Putamen (tissue), 1 donor: ENCODE measurements at places on chromosomes 3 and 15.

DNA sequence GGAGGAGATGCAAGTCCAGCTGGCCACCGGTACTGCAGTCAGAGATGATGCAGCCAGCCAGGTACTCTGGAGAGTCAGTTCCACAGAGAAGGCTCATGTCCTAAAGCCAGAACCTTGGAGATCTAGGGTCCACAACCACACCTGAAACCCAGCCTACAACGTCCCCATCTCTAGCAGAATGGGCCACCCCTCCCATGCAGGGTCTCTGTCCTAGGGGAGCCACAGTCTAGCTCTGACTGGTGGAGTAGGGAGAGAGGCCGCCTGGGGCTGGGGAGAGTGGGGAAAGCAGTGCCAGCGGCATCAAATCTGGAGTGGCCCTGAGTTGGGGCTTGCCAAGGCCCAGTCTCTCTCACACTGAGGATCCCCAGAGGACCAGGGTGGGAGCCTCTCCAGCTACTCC is 43.5 kb downstream of the PTH1R start:
- DNase-seq = no peak

- DNase-seq = no peak
Measured at GRCh38 chr3:132380920-132381319, 36.4 kb upstream of the DNAJC13 start.

DNA sequence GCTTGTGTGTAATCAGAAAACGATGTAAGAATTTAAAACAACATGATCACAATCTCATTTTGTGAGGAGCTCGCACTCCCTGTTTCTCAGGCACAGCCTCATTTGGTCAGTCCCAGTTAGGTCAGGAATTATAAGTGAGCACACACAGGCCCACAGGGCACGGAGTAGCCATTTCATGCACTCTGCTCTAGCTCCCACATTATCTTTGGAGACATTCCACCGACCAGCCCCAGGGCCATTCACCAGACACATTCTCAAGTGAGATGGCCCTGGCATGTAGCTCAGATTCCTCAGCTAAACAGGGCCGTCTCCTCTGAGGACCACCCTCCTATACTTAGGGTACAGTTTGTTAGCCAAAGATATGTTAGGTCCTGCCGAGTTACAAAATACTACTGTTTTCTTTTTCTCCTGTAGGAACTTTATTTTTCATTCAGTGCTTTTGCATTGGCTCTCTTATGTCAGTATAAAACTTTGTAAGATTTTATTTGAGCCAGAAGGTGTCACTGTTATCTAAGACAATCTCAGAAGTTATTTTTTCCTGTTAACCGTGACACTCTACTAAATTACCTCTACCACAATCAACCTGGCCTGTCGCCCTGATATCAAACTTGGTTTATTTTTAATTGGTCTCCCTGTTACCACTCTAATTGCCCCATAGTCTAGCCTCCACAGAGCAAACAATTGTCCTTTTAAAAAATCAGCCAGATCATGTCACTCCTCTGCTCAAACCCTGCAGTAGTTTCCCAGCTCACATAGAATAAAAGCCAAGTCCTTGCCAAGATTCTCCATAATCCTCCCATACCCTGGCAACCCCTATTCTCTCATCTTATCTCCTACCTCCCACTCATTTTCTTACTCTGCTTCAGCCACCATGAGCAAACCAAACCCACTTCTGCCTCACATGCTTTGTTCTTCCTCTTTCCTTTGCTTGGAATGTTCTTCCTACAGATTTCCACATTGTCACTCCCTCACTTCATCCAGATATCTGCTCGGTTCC is 105.7 kb downstream of the PPP2R3A start:
- no peak for DNase-seq

- DNase-seq = no peak
Measured at GRCh38 chr3:187183903-187184302, 13.4 kb upstream of the RTP1 start.

DNA sequence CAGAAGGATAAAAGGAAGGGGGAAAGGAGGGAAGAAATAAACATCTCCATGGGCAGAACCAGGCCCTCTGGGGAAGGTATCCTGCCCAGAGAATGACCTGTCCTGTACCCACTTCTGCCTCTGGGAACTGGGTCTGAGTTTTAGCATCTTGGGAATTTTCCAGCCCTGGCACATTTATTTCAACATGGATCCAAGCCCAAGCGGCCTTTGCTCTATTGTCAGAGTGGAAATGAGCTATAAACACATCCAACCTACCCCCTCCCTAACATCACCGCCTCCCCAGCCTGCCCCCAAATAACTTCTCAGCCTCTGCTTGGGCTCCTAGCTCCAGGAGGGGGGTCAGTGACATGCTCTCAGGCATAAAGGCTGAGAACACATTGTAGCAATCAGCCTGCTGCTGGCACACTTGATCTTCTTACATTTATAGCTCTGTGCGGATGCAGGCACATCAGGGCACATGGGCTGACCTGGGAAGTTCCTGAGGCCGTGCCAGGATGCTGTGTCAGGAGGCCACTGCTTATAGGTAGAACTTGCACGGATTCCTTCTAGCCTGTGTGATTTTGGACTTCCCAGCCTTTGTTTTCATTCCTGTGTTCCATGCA is 4.6 kb upstream of the OXTR start:
- DNase-seq = no peak

DNA sequence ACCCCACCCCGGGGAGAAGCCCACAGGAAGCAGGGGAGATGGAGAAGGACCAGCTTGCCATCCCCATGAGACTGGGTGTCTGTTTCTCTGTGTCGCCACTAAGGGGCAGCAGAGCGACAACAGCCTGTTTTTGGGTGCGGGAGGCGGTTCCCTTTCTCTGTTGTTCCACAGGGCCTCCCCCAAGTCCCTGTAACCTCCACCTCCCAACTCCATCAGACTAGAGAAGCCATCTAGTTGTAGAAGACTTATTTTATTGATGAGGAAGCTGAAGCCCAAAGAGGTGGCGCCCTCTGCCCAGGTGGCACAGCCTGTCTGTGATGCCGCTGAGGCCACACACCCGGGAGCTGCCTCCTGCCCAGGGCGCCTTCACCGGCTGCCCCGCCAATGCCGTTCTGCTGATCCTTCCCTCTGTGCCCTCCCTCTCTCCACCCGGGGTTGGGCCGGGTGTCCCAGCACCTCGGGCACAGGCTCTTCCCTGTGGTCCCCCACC is 3.9 kb upstream of the CCDC9B start:
- no peak for DNase-seq

- peak; percentile 70 for DNase-seq
Measured at GRCh38 chr3:184337399-184337714, at the start of gene FAM131A. Gene FAM131A, plus strand, starts transcription at chr3:184337600. Its CDS starts 31 bp downstream, at chr3:184337631.

GRCh38 chr3:10462641-10463532 is 42.5 kb downstream of the ATP2B2 start:
- no peak for DNase-seq

DNA sequence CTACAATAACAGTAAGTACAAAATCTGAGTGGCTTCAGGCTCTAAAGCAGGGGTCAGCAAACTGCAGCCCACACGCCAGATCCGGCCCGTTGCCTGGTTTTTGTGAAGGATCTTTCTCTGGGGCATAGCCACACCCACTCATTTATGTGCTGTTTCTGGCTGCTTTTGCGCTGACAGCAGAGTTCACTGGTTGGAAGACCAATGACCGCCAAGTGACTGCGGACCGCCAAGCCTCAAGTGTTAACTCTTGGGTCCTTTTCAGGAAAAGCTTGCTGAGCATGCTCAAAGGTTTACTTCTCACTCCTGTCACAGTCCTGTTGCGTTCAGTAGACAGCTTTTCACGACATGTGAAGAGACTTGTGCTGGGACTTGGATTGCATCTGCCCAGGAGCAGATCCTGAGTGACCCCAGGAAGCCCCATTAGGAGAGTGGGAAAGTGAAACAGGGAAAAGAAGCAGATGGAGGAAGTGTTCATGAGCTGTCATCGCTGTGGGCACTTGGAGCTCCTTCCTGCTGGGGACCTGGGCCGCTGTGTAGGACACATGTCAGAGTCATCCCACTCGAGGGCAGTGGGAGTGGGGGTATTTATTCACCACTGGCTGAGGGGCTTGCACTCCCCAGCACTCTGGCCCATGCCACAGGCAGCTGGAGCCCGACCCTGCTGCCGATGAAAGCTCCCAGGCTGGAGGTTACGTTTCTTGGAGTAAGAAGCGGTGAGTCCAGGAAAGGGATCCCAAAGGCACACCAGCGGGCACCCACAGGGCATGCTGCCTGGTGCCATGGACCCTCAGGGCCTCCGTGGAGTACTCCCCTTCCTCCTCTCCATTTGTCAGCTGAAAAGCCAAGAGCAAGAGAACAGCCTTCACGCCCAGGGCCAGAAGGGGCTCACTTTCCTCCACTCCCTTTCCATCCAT is 249.1 kb downstream of the PLCL2 start:
- DNase-seq = no peak
